ENCODE measurements at places on chromosomes 1 and 21. TPM values are rescaled to one million over a fixed set of nuclear protein-coding genes. Genes with fewer than 3 reads are reported as not detected.

Gene OR2L13
- not detected for total RNA-seq

Gene SLC30A10
- not detected for total RNA-seq

Gene CCDC30
- 0.82 TPM for total RNA-seq

Gene MACO1
- total RNA-seq, result 13.0 TPM

Gene GJA4
- total RNA-seq, result not detected

Gene ADORA1
- total RNA-seq, result 7.1 TPM

Gene SNIP1
- 24.8 TPM for total RNA-seq

Gene TTC22
- total RNA-seq, result not detected

Gene WNT9A
- 0.83 TPM for total RNA-seq

Gene SPRTN
- total RNA-seq, result 15.5 TPM

Gene DPT
- total RNA-seq, result not detected

Gene ACKR1
- total RNA-seq, result not detected

Gene SHC1
- 321 TPM for total RNA-seq

Gene ACTL8
- total RNA-seq, result 0.98 TPM

Gene OR2L8
- not detected for total RNA-seq

Gene FCGR3B
- not detected for total RNA-seq

Gene TTF2
- 43.8 TPM for total RNA-seq

Gene ZNF648
- total RNA-seq, result 0.38 TPM

Gene CATSPERE
- total RNA-seq, result not detected

Gene FNDC10
- 3.6 TPM for total RNA-seq

Gene ATP1B1
- total RNA-seq, result 32.8 TPM

Gene GJA9
- not detected for total RNA-seq

All from A375 (cell line).